ENCODE measurements at places on chromosomes 7 and 10.

DNA sequence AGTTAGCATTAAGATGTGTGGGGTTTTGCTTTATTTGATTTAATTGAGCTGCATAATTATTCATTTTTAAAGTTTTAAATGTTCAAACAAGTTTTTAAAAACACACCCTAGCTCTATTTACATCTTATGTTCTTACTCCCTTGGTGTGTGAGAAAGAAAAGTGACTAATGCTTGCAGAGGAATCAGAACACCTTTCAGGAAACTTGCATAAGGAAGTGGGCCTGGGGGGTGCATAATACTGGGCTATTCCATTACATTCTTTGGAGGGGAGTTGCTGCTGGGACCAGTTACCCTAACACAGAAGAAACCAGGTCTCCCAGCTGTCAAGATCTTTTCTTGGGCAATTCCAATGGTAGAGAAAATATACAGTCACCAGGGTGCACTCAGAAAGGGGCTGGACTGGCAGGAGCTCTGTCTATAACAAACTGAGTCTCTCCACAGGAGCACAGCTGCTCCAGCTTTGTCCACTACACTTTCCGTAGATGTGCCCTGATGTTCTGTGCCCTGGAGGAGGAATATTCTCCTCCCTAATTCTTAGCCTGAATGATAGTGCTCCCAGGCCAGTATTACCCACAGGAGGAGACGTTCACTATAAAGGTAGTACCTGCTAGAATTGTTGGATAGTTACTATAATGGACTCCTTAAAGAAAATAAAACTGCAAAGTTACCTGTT lies 304.2 kb downstream of the CDC14C start:
- no peaks in the 10 kb centered on the region for H3K27me3 ChIP-seq
- no peaks in the 10 kb centered on the region for H3K36me3 ChIP-seq

- H3K27ac ChIP-seq, result no peak overlapping the region
- H3K36me3 ChIP-seq, result no peaks in the 10 kb centered on the region
- H3K4me3 ChIP-seq, result no peak overlapping the region
These were observed 79.0 kb upstream of the HABP2 start for GRCh38 chr10:113473851-113474250.

DNA sequence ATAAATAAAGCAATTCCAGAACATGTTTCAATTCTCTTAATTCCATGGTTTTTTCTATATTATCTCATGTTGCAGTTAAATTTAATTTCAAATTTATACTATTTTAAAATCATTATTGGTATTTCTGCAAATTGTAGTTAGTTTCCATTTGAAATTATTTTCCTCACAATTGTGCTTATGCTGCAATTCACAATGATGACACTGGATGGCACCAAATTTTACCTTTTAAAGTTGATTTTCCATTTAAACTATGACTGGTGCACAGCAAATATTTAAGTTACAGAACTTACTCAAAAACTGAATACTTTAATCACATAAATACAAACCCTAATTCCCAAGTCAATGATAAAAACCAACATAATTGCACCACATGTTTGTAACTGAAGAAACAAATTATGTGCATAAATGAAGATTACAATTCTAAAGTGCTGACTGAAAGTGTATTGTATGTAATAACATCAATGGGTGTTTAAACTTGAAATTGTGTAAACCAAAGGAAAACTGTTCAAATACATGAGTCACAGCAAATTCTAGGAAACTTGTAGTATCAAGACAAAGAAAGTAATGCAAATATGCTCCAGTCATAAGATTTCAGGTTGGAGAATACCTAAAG lies 75.3 kb upstream of the AASS start:
- no peak overlapping the region for H3K4me3 ChIP-seq
- peaks cover 2% of the 10 kb centered on the region for H3K27me3 ChIP-seq
- H3K27ac ChIP-seq, result no peak overlapping the region
- H3K36me3 ChIP-seq, result no peaks in the 10 kb centered on the region
- no peaks in the 10 kb centered on the region for H3K4me1 ChIP-seq
- DNase-seq, result no peak

DNA sequence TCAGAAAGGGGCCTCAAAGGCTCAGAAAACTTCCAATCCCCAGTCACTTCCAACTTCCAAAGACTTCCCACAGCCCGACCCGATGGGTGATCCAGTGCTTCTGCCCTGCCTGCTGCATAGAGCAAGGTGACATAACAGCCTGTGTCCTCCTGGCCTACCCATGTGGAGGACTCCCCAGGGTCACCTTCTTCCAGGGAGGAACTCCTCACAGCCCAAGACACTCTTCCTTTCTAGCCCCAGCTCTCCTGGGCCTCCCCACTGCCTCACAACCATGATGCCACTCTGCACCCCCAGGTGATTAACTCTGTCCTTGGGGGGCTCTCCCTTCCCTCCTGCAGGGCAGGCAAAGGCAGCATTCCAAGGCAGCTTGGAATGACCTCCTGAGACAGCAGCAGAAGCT lies 158.4 kb upstream of the PDE1C start:
- H3K27ac ChIP-seq, result no peak overlapping the region
- no peak for DNase-seq
- H3K4me1 ChIP-seq, result no peaks in the 10 kb centered on the region
- peaks cover 2% of the 10 kb centered on the region for H3K27me3 ChIP-seq

DNA sequence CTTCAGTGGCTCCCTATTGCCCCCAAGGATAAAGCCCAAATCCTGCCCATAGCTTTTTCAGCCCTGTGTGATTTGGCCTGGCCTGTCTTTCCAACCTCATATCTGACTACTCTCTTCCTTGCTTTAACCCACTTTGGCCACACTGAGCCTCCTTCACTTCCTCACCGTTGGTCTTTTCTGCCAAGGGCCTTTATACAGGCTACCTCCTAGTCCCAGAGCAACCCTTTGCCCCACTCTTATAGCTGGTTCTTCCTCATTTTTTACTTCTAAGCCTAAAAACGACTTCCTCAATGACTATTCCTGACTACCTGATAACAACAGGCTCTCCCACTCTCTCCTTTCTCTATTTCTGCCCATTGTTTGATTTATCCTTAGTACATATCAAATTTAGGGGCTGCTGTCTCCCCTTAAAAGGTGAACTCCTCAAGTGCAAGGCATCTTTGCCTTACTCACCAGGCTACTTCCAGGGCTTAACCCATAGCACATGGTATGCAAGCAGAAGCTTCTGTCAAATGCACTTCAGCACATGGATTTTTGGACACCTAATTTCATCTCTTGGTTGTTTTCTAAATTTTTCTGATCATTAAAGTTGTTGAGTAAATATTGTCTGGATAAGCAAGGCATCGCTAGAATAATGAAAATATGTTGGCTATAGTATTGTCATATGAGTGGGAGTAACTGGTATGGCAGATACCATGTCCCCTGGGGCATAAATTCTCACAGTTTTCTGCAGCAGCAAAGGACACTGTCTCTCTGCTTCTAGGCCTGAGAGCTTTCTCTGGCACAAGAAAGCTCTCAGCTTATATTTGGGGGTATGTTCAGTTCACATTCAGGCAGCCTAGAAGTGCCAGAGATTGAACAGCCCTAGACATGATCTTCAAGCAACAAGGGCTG lies 201.5 kb upstream of the GPR26 start:
- H3K36me3 ChIP-seq, result no peaks in the 10 kb centered on the region
- no peak for DNase-seq
- no peak overlapping the region for H3K4me3 ChIP-seq
- peaks cover 5% of the 10 kb centered on the region for H3K27me3 ChIP-seq

- H3K27me3 ChIP-seq, result no peaks in the 10 kb centered on the region
- no peaks in the 10 kb centered on the region for H3K36me3 ChIP-seq
- H3K4me3 ChIP-seq, result no peak overlapping the region
- H3K27ac ChIP-seq, result no peak overlapping the region
These were observed 37.8 kb downstream of the PTPRN2 start for GRCh38 chr7:158549616-158550393.

- DNase-seq, result no peak
- no peak overlapping the region for H3K4me3 ChIP-seq
- H3K27ac ChIP-seq, result no peak overlapping the region
- H3K36me3 ChIP-seq, result no peaks in the 10 kb centered on the region
These were observed 119.1 kb downstream of the PHTF2 start for GRCh38 chr7:77917500-77918262.

- no peaks in the 10 kb centered on the region for H3K4me1 ChIP-seq
- H3K36me3 ChIP-seq, result no peaks in the 10 kb centered on the region
- DNase-seq, result no peak
- H3K27me3 ChIP-seq, result peaks cover 5% of the 10 kb centered on the region
- no peak overlapping the region for H3K27ac ChIP-seq
These were observed 155.1 kb downstream of the LSM5 start for GRCh38 chr7:32335107-32335506.

GRCh38 chr10:48511875-48512231 lies 93.0 kb downstream of the ARHGAP22 start:
- no peaks in the 10 kb centered on the region for H3K4me1 ChIP-seq
- no peak for DNase-seq
- H3K27ac ChIP-seq, result no peak overlapping the region
- H3K4me3 ChIP-seq, result no peak overlapping the region
- H3K27me3 ChIP-seq, result peaks cover 5% of the 10 kb centered on the region
